ENCODE measurements at places on chromosomes 2 and 18.

GRCh38 chr2:109189751-109190150 is 60.7 kb downstream of the SH3RF3 start:
- no peak for DNase-seq

DNA sequence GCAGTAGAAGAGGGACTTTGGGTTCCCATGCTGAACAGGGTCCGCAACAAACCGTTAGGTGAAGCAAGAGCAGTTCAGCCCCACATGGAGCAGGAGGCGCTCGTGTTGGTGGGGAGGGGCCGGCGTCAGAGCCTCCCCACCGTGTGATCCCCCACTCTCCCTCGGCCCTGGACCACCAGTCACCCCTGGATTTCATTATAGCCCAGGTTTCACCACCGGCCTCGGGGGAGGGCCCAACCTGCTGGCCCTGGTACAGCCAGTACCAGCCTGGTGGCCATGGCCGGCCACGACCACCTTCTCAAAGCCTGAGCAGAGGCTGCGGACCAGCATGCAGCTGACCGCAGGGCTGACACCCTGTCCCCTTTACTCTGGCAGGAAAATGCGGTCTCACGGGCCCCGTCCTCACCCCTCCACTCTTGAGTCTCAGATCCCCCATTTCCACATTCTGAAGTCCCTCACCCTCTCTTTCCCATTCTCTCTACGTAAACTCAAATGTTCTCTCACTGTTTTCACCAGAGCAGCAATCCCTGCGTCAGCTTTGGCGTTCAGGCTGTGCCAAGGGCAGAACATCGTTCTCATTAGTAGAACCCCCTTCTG is 8.6 kb downstream of the MLPH start:
- no peak for DNase-seq

DNA sequence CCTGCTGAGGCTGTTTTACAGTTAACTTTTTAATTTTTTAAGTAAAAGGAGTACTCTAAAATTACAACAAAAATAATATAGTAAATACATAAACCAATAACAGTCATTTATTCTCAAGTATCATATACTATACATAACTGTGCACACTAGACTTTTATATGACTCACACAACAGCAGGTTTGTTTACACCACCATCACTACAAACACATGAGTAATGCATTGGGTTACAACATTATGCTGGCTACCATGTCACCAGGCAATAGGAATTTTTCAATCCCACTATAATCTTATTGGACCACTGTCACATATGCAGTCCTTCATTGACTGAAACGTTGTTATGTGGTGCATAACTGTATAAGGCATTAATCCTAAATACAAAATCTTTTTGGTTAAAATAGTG is 42.5 kb downstream of the RASGRP3 start:
- DNase-seq: no peak

GRCh38 chr2:150051004-150051403 is 436.5 kb downstream of the RND3 start:
- no peak for DNase-seq

- DNase-seq: no peak
Observed at GRCh38 chr2:77270433-77270832, 251.7 kb downstream of the LRRTM4 start.

GRCh38 chr2:86333378-86333777 is 4.0 kb downstream of the REEP1 start:
- no peak for DNase-seq

DNA sequence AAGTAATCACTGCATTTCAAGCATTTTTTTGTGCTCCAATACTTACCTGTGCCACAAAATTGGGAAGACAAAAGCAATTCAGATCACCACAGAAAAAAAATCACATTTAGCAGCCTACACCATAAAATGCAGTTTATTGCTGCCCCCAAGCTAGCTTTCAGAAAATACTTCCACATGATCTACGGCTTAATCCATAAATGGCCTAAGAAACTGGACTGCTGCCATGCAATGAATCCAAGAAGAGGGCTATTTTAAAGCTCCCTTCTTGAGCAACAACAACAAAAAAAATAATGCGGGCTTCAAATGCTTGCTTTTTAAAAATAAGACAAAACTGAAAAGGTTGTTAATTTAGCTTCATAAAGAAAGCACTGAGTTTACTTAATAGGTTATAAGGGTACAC is 272.3 kb downstream of the RAD51AP2 start:
- DNase-seq: no peak

GRCh38 chr2:156526950-156527636 is 90.9 kb downstream of the GPD2 start:
- no peak for DNase-seq

- DNase-seq: no peak
Observed at GRCh38 chr2:143633419-143633818, 504.2 kb downstream of the ARHGAP15 start.

DNA sequence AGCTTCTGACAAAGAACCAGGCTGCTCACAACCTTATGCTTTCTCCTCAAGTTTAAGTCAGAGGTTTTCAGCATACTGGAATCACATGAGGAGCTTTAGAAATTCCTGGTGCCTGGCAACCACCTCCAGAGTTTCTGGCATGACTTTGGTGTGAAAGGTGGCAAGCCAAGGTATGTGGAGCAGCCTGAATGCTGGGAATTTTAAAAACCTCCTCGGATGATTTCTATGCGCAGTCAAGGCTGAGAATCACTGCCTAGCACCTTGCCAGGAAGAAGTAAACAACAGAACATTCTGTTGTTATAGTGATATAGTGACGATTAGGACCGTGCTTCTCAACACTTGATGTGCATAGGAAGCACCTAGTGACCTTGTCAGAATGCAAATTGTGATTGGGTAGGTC is 11.7 kb downstream of the CCBE1 start:
- DNase-seq: no peak

- DNase-seq: no peak
Observed at GRCh38 chr18:58221060-58221725, 177.2 kb downstream of the NEDD4L start.
